SIG-M5 (cell line): ENCODE measurements at places on chromosomes 16 and 17.
A peak's percentile ranks its signal among the peaks of the same experiment; 100 is the strongest.

GRCh38 chr17:37375706-37376105, at the start of gene C17orf78:
Gene C17orf78, plus strand, starts transcription at chr17:37375985. Its CDS starts 108 bp downstream, at chr17:37376093.
- no peak for DNase-seq

- DNase-seq, result no peak
These were observed 29.9 kb downstream of the PEMT start for GRCh38 chr17:17561408-17562145.

DNA sequence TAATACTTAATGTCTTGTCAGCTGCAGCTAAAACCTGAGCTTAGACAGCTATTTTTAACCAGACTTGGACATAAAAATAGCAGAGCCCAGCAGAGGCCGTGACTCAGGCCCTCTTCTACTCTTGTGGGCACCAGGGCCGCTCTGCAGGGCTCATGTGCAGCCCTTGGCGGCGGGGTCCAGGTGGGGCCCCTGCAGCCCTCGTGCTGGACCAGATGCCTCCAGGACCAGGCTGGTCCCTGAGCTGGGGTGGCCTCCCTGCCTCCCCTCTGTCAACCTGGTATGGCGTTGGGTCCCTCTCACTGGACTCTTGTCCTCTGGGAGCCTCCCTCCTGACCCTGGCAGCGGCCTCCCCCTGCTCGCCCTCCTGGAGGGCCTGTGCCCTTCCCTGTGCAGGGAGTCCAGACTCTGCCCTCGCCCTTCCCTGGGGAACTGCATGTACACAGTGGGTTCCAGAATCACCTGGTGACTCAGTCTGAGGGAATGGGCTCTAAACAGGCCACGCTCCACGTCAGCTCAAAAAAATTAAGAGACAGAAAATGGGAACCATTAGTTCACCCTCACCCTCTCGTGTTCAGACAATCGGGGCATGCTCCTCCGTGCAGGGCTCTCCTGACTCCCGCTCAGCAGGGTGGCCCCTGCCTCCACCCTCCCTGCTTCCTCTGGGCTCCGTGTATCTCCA, 9.7 kb downstream of the CDK5R1 start:
- DNase-seq, result no peak

- no peak for DNase-seq
These were observed 342.7 kb downstream of the PMP22 start for GRCh38 chr17:14922411-14922810.

GRCh38 chr17:56141046-56141839, 12.0 kb upstream of the ANKFN1 start:
- DNase-seq, result no peak

- no peak for DNase-seq
These were observed 17.3 kb upstream of the ATP6V0C start for GRCh38 chr16:2496223-2497115.

DNA sequence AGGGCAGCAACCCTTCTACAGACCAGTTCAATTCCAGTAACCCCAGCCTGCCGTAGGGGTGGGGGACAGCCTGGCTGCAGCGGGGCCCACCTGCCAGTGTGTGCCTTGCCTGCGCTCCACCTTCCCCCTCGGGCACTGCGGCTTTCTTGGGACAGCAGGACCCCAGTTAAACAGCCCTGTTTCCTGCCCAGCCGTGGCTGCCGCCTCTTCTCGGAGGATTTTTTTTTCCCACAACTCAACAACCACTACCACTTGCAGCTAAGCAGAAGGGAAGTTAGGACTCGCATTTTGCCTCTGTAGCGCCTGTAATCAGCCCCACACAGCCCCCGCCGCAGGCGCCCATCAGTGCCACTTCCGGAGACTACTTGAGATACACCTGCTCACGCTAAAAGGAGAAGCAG, 76.1 kb downstream of the RAI1 start:
- no peak for DNase-seq

DNA sequence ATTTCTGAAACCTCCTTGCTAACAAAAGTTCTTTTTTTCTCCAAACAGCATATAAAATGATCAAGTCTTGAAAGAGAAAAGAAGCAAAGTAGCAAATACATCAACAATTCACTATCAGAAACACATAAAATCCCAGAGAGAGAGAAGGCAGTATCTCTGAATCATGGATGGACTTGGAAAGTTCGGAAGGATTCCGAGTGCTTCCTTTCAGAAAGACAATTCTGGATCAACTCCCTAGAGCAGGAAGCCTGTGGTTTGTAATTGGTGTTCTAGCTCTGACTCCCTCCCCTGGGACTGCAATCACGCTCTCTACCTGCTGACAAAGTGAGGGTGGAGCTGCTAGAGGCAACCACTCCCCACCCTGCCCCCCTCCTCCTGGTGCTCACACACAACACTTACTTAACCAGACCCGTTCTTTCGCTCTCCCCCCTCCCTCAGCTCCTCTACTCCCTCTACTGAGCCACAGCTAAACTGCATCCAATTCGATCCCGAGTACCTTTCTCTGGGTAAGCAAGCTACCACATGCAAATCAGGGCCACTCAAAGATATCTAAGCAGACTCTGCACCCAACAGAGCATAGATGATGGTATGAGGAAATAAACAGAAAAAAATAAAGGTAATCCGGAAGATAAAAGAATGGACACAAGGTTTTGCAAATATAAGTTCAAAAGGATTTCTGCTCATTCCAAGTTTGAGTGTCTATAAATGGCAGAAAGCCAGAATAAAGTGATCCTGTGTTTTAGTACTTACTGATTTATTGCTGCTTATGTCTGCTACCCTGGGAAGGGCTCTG, at the start of gene RNF43:
Gene RNF43, minus strand, starts transcription at position 235 of the 793 bp plus-strand sequence. CDS start 1,957 bp downstream, outside the sequence.
- peak; percentile 57 for DNase-seq

DNA sequence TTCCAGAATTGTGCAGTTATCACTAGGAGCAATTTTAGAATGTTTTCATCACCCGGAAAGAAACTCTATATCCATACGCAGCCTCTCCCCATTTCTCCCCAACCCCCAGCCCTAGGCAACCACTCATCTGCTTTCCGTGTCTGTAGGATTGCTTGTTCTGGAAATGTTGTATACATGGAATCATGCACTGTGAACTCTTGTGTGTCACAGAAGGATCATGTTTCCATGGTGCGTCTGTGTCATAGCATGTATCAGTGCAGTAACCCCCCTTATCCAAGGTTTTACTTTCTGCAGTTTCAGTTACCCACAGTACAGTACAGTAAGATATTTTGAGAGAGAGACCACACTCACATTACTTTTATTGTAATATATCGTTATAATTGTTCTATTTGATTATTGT, 299.4 kb downstream of the CPPED1 start:
- DNase-seq, result no peak

GRCh38 chr17:73630965-73631595, 13.2 kb downstream of the SDK2 start:
- no peak for DNase-seq

GRCh38 chr17:7355053-7355452, at the start of gene TMEM95:
Gene TMEM95, plus strand, starts transcription at chr17:7355156. Its CDS starts 49 bp downstream, at chr17:7355205.
- no peak for DNase-seq

DNA sequence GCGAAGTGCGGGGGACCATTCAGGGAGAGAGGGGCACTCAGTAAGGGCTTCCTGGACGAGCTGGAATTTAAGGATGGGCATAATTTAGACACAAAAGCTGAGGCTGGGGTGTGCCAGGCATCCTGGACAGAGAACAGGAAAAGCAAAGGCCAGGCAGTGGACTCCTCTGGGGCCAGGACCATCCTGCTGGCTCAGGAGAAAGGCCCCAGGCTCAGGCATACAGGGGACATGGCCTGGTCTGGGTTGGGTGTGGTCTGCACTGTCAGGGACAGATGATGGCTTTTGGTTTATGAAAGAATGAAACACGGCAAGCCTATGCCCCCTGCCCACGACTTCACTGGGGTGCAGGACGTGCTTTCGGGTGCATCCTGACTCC, 48.9 kb upstream of the DOC2B start:
- no peak for DNase-seq

DNA sequence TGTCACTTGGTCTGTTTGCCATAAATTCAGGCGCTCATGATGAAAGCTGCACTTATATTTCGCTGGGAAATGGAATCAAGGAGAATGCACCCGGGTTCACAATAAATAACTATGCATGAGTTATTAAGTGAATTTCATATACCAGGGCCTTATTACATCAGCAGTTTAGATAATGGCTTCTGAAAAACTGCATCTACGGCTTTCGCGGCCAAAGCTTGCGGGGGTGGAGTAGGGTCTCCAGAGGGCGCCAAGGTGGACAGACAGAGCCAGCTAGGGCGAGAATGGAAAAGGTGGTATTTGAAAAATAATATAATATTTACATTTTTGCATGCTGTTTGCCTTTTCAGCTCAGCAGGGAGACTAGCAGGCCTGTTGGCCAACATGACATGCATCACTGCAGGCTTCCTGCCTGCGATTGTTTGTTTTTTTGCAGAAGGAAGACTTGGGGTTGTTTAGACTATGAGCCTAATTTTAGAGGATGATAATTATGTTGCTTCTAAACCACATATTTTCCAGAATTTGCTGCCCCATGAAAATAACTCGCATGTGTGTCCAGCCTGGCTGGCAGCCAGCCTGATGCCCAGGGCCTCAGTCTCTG, 173.8 kb upstream of the IRX3 start:
- no peak for DNase-seq

GRCh38 chr17:82076018-82076784, 10.6 kb upstream of the DUS1L start:
- DNase-seq, result no peak

GRCh38 chr17:36944553-36944952, 4.2 kb upstream of the AATF start:
- no peak for DNase-seq

DNA sequence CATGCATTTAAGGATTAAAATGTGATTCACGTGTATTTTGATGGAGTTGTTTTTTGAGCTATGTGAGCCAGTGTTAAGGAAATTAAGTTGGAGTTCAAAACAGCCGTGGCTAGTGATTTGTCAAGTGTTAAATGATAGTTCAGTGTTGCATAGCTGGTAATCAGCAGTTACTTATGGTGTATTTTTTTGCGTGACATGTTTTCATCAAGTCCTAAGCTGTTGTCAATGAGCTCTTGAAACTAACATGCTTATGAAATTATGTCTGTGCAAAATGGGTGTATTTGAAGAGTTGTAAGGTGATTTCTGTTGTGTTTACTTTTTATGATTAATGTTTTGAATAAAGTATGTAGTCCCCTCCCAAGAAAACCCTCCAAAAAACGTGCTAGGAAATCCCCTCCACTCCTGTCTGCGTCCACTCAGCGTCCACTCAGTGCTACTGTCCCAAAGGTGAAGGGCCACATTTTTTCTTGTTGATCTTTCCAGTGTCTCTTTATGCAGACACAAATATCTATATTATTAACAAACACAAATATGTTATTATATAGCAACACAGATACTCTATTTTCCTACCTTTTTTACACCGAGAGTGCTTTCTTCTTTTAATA, 30.0 kb downstream of the USP10 start:
- no peak for DNase-seq

DNA sequence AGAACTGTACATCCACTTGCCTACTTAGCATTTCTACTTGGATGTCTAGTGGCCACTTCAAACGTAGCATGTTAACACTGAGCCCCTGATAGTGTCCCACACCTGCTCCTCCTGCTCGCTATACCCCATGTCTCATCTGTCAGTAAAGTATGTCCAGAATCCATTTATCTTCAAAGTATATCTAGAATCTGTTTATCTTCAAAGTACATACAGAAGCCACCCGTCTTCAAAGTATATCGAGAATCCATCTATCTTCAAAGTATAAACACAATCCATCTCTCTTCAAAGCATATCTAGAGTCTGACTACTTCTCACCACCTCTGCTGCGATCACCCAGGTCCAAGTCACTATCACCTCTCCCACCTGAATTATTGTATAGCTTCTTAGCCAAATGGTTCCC, 43.8 kb downstream of the MYO1D start:
- no peak for DNase-seq

DNA sequence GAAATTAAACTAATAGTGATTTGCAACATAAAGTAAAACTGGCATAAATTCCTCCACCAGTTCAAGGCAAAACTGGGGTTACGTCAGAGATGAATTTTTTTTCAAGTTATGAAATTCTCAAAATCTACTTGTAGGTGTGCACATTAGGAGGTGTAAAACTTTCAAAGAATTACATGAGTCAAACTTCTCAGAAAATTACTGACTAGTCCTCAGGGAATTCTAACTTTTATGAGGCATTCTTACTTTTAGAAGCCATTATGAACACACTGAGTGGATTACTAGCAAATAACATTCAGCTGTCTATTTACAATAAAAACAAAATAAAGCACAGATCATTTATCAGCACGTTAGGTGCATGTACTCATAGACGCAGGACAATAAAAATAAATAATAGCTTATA, 348.7 kb downstream of the CDH11 start:
- DNase-seq, result no peak

DNA sequence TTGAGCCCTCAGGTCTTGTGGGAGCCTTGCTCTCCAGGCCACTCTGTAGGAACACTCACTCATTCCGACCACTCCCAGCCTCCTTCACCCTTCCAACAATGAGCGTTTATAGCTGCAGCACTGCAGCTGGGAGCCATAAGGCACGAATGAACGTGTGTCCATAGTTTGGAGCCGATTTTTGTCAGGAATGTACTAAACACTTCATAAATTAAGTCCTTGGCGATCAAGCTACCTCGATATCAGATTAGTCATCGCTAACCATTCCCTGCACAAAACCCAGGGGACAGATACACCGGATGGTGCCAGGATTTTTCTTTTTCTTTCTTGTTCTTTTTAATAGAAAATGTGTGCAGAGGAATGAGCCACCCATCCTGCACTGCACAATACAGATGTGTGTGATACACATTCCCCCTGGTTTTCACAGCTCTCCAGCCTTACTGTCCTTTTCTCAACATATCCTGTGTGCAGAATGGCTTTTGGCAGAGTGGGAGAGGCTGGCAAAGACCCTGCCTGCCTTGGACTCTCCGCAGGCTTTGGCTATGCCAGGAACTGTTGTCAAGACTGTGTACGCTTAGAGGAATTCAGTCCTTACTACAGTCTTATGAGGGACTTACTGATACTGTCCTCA, 68.4 kb upstream of the ELAC2 start:
- no peak for DNase-seq

DNA sequence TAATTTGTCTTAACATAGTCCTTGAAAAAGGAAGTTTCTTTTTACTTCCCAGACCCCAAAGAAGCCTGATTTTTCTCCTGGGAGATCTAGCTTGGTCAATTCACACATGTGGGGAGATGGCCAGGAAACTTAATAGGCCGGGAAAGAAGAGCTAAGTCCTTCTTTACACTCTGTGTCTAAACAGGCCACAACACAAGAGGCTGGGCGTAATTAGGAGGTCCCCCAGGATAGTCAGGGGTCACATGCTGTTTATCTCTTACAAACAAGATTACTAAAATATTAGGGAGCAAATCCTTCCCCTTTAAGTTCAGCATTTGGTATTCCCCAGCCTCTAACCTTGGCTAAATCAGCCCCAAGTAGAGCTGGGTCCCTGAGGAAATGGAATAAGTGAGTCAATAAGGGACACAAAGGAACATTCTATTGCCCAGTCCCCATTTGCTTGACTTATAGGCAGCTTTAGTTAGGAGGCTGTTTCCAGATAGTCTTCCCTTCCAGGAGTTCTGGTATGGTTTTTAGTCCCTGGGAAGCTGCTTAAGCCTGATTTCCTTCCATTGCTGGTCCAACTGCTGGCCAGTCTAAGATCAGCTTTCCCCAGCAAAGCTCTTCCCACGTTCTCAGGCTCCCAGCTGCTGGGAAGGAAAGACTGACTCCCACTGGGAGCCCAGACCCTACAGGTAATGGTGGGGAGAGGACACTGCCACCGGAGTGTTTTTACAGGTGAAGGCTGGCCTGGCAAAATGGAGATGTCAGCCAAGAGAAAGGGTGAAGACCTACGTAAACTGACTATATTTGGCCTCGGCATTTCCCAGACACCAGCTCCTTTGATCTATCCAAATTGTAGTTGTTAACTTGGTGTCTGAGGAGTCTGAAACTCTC, 14.1 kb upstream of the HOXB9 start:
- DNase-seq, result no peak

GRCh38 chr16:1036726-1037393, 35.7 kb upstream of the SSTR5 start:
- DNase-seq, result no peak

- no peak for DNase-seq
These were observed 59.3 kb downstream of the USP10 start for GRCh38 chr16:84759061-84759460.
